Activated CD4-positive, alpha-beta memory T cell treated with anti-CD3 and anti-CD28 coated beads for 36 hours (primary cell): ENCODE measurements at places on chromosomes 2 and 18. TPM values are rescaled to one million over a fixed set of nuclear protein-coding genes. Genes with fewer than 3 reads are reported as not detected.

DNA sequence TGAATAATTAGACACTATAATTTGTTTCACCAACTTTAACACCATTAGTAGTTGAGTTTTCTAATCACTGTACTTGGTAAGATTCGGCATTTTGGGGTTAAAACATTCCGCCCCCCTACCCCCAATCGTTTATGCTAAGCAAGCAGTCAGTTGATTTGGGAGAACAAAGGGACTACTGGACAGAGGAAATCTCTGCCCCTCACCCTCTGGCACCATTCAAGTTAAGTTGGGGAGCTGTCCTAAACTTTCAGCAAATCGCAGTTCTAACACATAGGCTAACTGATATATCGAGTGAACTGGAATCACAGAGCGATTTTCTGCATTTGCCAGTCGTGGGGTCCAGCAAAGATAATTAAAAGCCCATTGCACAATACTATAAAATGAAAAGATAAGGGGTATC, 5.6 kb downstream of the KLF7 start:
- DNase-seq = no peak

GRCh38 chr18:78884502-78884901, 95.1 kb upstream of the SALL3 start:
- DNase-seq = no peak

- peak; percentile 68 for DNase-seq
These were observed 155.1 kb upstream of the RASGRP3 start for GRCh38 chr2:33321236-33321771.

DNA sequence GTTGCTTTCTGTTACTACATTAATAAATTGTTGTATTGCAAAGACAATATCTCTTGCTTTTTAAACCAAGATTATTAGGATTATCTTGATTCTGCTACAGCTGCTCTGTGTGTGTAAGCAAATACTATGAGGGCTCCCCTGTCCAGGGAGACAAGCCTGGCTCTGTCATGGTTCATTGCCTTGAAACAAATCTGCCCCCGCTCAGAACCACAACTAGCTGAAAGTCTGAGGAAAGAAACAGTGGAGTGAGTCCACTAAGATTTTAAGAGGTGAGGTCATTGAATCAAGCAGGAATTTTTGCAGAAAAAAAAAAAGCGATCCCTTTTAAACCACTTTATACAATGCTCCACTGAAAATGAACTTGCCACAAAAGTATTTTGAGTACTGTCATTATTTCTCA, 30.8 kb upstream of the LRRTM4 start:
- DNase-seq = no peak

DNA sequence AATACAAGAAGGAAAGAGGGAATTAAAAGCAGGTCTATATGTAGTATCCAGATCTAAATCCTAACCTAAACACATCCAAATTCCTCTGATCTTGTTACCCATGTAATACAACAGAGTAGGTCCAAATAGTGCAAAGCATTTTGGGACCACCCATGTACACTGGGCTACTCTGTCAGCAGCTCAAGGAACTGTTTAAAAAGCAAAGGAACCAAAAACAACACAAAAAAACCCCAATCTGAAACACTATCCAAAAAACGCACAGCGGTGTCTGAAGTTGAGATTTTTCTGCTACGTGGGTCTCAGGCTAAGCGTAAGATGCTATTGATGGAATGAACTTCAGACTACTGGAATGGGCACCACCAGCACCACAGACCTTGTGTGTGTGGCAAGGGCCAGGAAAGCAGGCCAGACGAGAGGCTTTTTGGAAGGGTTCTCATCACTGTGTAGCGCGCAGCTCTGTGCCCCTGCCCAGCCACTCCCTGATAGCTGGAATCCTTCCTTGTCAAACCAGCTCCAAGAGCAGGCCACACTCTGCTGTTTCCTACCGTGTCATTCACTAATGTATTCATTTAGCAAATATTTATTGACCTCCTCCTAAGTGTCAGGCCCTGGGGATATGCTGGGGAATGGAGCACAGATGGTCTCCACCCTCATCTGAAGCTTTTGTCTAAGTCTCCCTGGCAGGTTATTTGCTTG, 101.4 kb downstream of the COLEC12 start:
- no peak for DNase-seq

GRCh38 chr18:30858560-30858959, 184.0 kb downstream of the DSC3 start:
- DNase-seq = no peak

- no peak for DNase-seq
These were observed 228.4 kb downstream of the MGAT5 start for GRCh38 chr2:134482131-134482723.

DCDC2C gene
- not detected for total RNA-seq

ITSN2 gene
- 61.0 TPM for total RNA-seq

G6PC2 gene
- not detected for total RNA-seq

PPP1R1C gene
- not detected for total RNA-seq

IL1R2 gene
- 35.6 TPM for total RNA-seq

FRZB gene
- not detected for total RNA-seq

GALM gene
- total RNA-seq = 95.3 TPM

SGPP2 gene
- total RNA-seq = 20.8 TPM

NEU2 gene
- not detected for total RNA-seq
